ENCODE measurements at places on chromosomes 4 and X.

- DNase-seq, result no peak
Measured at GRCh38 chr4:56082829-56083228, 134.1 kb downstream of the CEP135 start.

GRCh38 chr4:189301692-189302091 is 639.0 kb upstream of the FRG1 start:
- DNase-seq, result peak; percentile 43

DNA sequence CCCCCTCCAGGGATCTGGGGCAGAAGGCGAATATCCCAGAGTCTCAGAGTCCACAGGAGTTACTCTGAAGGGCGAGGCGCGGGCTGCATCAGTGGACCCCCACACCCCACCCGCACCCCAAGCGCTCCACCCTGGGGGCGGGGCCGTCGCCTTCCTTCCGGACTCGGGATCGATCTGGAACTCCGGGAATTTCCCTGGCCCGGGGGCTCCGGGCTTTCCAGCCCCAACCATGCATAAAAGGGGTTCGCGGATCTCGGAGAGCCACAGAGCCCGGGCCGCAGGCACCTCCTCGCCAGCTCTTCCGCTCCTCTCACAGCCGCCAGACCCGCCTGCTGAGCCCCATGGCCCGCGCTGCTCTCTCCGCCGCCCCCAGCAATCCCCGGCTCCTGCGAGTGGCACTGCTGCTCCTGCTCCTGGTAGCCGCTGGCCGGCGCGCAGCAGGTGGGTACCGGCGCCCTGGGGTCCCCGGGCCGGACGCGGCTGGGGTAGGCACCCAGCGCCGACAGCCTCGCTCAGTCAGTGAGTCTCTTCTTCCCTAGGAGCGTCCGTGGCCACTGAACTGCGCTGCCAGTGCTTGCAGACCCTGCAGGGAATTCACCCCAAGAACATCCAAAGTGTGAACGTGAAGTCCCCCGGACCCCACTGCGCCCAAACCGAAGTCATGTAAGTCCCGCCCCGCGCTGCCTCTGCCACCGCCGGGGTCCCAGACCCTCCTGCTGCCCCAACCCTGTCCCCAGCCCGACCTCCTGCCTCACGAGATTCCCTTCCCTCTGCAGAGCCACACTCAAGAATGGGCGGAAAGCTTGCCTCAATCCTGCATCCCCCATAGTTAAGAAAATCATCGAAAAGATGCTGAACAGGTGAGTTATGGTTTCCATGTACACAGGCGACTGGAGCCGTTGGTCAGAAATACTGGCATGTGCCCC is at the start of gene CXCL1:
Gene CXCL1, plus strand, starts transcription at position 264 of the 926 bp plus-strand sequence. Its CDS starts 78 bp downstream, at position 342.
- no peak for DNase-seq

- DNase-seq, result no peak
Measured at GRCh38 chrX:94515009-94515408, 841.0 kb downstream of the FAM133A start.

GRCh38 chr4:42594888-42595287 is 62.0 kb downstream of the ATP8A1 start:
- no peak for DNase-seq

- peak; percentile 89 for DNase-seq
Measured at GRCh38 chr4:15254236-15254880, 173.5 kb upstream of the C1QTNF7 start.

DNA sequence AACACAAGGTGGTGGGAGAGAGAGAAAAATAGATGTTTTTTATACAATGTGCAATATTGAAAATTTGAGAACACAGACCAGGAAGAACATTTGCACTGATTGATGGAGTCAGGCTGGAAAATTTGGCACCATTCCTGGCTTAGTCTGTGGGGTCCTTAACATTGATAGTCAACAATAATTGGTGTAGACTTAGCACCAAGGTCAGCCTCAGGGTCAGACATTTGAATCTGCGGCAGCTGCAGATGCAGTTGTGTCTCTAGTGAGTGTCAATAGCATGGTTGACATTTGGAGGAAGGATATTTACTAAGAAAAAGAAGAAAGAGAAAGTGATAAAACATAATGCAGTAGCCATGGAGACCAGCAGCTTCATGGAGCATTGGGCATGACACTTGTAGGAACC is 31.5 kb upstream of the GLRA3 start:
- no peak for DNase-seq

DNA sequence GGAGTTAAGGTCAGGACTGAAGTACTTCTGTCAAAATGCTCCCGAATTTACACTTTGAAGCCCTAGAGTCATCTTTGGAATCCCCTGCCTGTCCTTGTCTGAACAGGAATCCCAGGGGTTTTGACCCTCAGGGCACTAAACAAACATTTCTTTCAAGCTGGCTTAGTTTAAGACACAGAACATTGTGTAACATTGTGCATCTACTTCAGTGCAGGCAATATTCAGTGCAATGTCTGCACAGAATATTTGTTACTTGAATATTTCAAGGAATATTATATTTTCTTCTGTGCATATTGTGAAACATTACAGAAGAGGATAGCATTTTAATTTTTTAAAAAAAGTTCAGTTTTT is 763.4 kb downstream of the PCDH18 start:
- DNase-seq, result no peak

GRCh38 chr4:118683513-118683912 is 1.7 kb upstream of the METTL14 start:
- no peak for DNase-seq

- DNase-seq, result no peak
Measured at GRCh38 chr4:26787461-26788340, 72.9 kb upstream of the STIM2 start.

DNA sequence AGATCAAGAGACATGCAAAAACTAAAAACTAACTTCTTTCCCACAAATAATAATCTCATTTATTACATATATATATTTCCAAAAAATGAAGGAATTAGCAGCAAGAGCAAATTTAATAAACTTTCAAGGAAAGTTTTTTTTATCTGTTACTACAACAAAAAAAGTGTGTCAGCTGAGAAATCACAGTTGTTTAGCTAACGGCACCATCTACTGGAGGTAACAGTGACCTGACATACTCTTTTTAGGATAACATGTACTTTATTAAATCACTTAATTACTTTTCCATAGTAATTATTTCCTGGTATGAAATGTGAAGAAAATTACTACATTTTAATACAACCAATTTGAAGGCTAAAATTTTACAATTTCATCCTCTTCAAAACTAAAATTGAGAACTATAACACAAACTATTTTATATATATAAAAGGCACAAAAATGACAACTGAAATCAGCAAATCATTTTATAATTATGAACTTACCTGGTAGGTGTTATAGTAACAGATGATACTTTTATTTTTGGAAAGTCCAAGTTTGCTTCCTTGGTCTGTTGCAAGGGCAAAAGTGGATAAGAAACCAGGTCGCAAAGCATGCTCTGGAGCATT is 9.1 kb downstream of the LAMTOR3 start:
- no peak for DNase-seq

GRCh38 chr4:181909368-181909767 is 333.8 kb upstream of the TENM3 start:
- DNase-seq, result no peak

DNA sequence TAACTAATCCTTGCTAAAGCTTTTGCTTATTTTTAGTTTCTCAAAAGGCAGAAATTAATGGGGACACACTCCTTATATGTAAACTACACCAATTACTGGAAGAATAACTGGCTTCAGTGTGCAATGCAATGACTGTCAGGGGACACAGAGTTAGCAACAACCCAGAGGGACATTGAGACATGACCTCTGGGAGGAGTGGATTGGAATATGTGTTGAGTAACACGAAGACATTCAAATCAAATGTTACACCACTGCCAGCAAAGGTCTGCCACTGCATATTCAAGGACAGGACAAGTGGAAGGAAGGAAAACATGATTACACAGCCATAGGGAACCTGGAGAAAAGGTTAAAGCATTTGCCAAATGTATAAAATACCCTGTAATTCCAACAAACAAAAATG is 240.1 kb upstream of the FSTL5 start:
- DNase-seq, result no peak

GRCh38 chrX:130097507-130098209 is 12.6 kb downstream of the ELF4 start:
- no peak for DNase-seq

GRCh38 chr4:86895692-86896488 is 3.7 kb upstream of the C4orf36 start:
- DNase-seq, result no peak

DNA sequence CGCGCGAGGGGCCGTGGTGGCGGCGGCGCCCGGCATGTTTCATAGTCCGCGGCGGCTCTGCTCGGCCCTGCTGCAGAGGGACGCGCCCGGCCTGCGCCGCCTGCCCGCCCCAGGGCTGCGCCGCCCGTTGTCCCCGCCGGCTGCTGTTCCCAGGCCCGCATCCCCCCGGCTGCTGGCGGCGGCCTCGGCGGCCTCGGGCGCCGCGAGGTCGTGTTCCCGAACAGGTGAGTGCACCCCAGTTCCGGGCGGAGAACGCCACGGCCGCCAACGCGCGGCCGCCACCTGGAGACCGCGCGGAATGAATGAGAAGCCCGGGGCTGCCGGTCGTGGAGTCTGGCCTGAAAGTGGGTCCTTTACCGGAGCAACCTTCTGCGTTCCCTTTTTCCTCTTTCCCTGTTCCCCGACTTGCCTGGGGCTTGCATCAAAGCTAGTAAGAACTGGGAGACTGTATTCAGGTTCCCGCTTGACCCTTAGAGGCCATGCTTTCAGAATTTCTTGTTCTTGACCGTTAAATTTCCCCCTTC is 429 bp downstream of the NOCT start:
- peak; percentile 21 for DNase-seq

DNA sequence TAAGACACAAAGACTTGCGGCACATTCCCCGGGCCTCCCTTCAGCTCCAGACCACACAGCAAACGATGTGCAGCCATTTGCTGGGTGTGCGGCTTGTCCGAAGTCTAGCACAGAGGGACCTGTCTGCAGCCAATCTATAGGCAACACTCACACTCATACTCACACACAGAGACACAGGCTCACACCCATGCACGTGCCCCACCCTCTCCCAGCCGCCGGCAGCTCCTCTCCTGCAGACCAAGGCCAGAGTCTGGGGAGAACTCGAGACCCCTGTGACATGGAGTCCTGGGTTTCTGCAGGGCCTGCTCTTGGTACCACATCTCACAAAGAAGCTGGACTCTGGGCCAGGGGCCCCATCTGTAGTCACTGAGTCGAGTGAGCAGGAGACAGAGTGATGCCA is 245.4 kb upstream of the PSAPL1 start:
- no peak for DNase-seq

DNA sequence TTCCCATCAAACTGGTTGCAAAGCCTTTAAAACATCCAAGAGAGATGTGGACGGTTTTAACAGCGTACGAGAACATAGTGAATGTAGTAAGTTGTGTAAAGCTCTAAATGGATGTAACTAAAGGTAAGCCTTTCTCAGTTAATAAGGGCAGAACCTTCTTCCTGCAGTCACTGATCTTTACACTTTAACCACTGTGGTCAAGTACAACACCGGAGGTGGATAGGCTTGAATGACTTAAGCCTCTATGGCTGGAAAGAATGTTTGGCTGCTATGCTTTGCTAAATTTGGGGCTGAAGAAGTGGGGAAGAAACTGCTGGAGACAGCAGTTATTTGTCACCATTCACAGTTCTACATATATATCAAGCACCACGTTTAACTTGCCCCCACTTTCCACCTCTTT is 285.1 kb upstream of the FMR1 start:
- no peak for DNase-seq

DNA sequence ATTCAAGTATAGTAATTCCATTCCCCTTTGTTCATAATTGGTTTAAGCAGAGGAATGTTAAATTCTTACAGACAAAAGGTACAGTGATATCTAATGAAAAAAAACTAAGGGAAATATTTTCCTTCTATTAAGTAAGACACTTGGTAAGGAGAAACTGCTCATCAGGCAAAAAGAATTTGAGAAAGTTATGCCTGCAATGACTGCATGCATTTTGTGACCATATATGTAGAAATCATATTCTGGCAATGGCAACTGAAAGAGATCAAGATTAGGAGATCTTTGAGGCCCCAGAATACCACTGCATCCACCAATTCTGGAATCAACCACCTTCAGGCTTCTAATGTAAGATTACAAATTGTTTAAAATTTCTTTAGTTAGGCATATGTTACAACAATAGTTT is 364.8 kb downstream of the PCDH10 start:
- no peak for DNase-seq

- no peak for DNase-seq
Measured at GRCh38 chrX:110394651-110395050, 36.0 kb downstream of the RTL9 start.

DNA sequence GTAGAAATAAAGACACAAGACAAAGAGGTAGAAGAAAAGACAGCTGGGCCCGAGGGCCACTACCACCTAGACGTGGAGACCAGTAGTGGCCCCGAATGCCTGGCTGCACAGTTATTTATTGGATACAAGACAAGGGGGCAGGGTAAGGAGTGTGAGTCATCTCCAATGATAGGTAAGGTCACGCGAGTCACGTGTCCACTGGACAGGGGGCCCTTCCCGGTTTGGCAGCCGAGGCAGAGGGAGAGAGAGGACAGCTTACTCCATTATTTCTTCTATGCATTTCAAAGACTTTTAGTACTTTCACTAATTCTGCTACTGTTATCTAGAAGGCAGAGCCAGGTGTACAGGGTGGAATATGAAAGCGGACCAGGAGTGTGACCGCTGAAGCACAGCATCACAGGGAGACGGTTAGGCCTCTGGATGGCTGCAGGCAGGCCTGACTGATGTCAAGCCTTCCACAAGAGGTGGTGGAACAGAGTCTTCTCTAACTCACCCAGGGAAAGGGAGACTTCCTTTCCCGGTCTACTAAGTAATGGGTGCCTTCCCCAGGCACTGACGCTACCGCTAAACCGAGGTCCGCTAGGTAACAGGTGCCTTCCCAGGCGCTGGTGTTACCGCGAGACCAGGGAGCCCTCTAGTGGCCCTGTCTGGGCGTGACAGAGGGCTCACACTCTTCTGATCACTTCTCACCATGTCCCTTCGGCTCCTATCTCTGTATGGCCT is 44.9 kb downstream of the ZBTB49 start:
- peak; percentile 35 for DNase-seq

- DNase-seq, result no peak
Measured at GRCh38 chrX:88886908-88887307, 139.9 kb downstream of the CPXCR1 start.

DNA sequence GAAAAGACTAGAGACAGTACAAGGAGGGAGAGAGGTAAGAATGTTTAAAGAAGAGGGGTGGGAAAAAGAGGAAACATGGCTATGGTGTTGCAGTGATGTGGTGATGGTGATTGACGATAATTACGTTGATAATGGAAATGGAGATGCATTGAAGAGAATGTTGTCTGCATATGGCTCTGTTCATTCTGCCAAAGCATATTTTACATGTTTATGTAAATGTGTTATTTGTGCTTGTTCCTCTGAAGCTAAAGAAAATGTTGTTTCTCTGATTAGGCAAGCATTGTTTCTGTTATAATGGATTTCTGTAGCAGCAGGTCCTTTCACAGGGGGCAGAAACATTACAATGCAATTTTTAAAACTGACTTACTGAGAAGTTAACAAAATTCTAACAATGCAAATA is 958.8 kb downstream of the CCSER1 start:
- no peak for DNase-seq
